NCI-H1417 treated with DMSO at 0.1 percent for 48 hours (cell line): ENCODE measurements at places on chromosomes 12 and 14.

DNA sequence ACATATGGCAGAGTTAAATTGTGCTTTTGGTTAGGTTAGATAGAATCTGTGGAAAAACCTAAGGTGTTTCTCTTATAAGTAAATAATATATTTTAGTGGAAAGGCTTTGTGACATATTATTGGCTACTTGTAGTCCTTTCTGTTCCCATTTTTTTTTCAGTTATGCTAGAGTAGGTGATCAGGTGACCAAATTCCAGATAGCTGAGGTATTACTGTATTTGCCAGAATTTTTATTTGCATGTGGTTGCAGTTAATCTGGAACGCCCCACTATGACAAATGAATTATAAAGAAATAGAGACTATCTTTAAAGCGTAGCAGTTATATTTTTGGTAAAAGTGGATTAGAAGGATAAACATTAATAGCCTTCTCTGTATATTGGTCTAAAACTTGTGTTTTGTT, 52.0 kb downstream of the ARHGAP5 start:
- DNase-seq = no peak

DNA sequence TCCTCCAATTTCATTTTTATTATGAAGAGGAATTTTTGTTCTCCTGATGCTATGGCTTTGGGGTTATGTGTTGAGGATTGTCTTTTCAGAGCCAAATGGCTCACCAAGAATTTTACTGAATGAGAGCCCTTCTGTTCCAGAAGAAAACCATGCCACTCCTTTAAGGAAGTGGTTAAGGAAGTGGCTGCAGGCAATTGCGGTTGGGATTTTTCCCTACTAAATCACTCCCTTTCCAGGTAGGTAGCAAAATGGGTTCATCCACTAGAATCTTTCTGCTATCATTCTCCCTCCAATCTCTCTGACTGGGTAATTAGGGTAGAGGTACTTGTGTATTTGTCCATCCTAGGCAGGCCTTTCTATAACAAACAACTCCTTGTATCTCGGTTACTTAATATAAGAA, 163.1 kb downstream of the TTC8 start:
- no peak for DNase-seq

- DNase-seq = no peak
These were observed 1278.1 kb downstream of the AACS start for GRCh38 chr12:126343321-126343720.

- no peak for DNase-seq
These were observed 255.9 kb downstream of the MSRB3 start for GRCh38 chr12:65534238-65534841.

DNA sequence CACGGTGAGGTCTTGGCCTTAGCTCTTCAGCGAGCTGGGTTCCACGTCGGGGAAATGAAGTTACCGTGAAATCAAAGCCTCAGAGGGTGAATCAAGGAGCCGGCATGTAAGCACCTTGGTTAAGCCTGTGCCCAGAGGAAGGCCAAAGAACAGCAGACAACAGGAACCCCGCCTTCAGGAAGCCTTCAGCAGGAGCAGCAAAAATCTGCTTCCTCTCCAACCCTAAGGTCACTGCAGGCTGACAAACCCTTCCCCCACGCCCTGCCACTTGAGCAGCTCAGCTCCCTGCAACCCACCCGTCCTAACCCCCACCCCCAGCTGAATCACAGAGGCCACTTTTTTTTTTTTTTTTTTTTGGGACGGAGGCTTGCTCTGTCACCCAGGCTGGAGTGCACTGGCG, 72.9 kb upstream of the LTA4H start:
- DNase-seq = no peak

DNA sequence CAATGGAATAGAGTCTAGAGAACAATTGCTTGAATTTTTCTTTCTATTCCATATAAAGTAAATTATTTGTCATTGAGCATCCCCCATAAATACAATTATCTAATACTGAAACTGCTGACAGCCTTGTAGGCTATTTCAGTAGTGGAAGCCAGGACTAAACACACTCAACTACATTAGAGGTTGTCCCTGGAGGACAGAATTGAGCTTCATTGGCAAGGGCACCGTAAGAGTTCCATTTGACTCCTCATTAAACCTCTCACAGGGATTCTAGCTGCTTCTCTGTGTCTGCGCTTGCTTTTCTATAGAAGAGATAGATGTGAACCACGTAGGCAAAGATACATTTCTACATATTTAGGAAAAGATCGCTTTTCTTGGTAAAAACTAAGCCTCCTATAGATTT, 3.5 kb upstream of the PTPRO start:
- DNase-seq = no peak

GRCh38 chr12:4448943-4449850, 3.6 kb upstream of the FGF6 start:
- DNase-seq = no peak

- no peak for DNase-seq
These were observed 78.4 kb downstream of the MOK start for GRCh38 chr14:102226356-102227125.

- no peak for DNase-seq
These were observed 19.6 kb downstream of the LGMN start for GRCh38 chr14:92728759-92729364.

GRCh38 chr12:19712041-19712440, 272.7 kb downstream of the AEBP2 start:
- DNase-seq = no peak

DNA sequence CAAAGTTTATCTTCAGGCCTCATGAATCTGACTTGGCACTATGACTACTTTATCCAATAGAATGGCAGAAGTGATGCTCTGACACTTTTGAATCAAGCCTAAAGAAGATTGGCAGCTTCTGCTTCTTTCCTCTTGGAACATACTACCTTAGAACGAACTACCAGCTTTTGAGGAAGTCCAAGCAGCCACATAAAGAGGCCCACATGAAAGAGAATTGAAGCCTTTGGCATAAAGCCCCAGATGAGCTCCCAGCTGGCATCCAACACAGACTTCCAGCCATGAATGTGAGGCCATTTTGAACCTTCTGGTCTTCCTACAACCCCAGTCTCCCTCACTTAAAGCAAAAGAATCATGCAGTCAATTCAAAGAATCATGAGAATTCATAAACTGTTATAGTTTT, 65.8 kb downstream of the EEA1 start:
- no peak for DNase-seq

- no peak for DNase-seq
These were observed 113.5 kb downstream of the C12orf75 start for GRCh38 chr12:105443802-105444652.
